ENCODE measurements at places on chromosomes 5 and 9.

GRCh38 chr5:61768692-61769281 is 436.7 kb downstream of the ZSWIM6 start:
- no peak for DNase-seq

- no peak for DNase-seq
Observed at GRCh38 chr9:128259156-128259555, 16.7 kb downstream of the GOLGA2 start.

GRCh38 chr9:78630966-78631365 is 334.0 kb downstream of the PSAT1 start:
- no peak for DNase-seq

- DNase-seq: no peak
Observed at GRCh38 chr9:120579139-120580050, 572 bp downstream of the CDK5RAP2 start.

GRCh38 chr5:139578325-139578724 is 17.2 kb downstream of the UBE2D2 start:
- DNase-seq: no peak

DNA sequence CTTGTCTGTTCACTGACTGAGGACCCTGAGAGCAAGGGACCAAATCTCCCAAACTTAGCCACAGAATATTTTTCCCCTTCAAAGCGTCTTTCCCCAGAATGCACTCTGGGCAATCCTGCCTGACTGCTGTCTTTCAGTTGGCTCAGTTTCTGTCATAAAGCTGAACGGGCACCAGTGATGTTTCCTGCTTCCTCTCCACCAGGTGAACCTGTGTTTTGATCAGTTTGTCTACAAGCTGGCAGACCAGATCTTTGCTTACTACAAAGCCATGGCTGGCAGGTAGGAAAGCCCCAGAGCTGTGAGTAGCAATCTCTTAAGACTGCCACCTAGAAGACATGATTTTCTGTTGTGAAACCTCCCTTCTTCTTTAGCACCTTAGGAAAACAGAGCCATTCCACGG is 61.8 kb downstream of the CYFIP2 start:
- DNase-seq: no peak

- DNase-seq: no peak
Observed at GRCh38 chr5:44443172-44443571, 54.0 kb upstream of the FGF10 start.

- DNase-seq: no peak
Observed at GRCh38 chr5:80867233-80867632, 92.9 kb upstream of the RASGRF2 start.

DNA sequence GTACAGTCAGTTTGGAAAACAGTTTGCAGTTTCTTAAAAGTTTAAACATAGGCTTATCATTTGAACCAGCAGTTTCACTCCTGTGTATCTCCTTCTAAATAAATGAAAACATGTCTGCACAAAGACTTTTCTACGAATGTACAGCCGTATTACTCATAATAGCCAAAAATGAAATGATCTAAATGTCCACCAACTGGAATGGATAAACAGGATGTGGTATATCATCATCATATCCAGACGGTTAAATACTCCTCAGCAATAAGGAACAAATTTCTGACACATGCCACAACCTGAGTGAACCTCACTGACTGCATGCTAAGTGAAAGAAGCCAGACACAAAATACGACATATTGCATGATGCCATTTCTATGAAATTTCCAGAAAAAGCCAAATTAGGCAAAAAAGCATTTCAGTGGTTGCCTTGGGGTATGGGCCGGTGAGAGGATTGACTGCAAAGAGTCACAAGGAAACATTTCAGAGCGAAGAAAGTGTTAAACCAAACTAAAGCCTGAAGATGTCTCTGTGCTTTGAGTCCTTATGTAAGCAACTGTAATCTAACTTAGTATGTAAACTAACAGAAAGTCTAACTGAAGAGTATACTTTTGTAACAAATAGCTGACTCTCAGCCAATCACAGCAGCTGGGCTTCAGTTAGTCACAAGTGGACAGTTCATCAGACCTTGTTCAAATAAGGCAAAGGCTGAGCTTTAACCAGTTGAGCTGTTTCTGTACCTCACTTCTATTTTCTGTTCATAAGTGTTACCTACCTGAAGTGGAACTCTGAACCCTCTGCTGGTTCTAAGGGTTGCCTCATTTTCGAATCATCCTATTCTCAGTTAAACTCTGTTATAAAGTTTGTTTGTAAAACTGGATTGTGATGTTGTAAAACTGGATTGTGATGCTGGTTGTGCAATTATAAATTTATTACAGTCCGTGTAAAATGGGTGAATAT is 65.2 kb downstream of the TRIO start:
- DNase-seq: no peak

DNA sequence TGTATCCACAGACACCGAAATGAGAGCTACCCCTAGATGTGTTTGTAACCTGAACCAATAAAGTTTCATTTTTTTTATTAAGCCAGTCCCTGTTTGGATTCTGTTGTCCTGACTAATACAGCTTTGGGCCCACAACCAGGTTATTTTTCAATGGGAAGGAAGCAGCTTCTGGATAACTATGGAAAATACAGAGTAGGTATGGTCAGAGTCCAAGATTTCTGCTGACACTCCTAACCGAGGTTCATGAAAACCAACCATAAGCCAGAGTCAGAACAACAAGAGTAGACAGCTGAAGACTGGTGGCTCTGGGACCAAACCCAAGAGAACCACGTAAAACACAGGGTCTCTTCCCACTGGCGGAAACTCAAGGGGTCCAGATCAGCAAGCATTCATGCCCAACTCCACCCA is 10.8 kb downstream of the KLF9 start:
- no peak for DNase-seq

DNA sequence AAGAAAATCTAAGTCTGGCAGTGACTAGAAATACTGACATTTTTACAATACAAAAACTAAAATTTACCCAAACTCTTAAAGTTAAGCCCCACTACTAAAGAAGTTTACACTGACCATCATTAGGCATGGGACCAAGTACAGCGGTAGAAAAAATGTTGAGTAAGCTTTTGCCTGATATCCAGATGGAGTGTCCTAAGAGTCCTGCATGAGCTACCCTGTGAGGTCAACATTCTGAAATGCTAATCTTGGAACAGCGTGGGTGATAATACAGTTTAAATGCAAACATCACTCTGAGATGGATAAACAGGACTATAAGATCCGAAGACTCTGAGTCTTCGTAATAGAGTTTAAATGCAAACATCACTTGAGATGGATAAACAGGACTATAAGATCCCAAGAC is 189.7 kb downstream of the DCP2 start:
- DNase-seq: no peak

GRCh38 chr5:95471487-95471886 is 80.3 kb downstream of the FAM81B start:
- DNase-seq: no peak

DNA sequence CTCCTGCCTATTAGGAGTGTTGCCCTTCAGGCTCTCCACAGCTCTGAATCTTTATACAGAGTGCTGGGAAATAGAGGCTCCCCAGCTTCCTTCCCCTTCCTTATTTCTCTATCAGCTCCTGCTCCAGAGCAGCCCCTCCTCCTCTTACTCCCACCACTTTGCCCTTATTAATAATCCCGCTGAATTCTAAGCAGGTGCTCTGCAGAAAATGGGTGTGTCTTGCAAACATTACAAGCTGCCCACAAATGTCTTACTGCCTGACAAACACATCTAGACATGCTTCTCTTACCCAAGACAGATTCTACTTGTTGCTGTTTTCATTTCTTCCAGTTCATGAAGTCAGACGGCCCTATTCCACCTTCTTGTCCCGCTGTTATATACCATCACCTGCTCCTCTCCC is 6.4 kb downstream of the PHF24 start:
- no peak for DNase-seq

DNA sequence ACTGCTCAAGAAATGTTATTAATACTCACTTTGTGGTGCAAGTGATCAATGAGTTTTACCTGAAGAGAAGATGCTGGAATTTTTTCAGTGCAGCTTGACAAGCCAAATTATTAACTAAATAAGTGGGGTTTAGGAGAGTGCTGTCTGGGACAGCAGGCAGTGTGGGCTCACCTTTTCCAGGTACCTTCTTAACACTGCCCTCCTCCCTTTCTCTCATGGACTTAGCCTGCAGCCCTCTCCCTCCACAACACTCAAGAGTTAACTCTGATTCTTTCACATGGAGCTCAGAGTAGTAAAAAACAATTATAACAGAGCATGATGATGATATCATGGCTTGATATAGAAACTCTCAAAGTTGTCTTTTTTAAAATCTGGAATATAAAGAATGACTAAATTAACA is 404.8 kb upstream of the SLC30A5 start:
- DNase-seq: no peak

GRCh38 chr5:39570403-39571027 is 145.7 kb upstream of the DAB2 start:
- peak; percentile 38 for DNase-seq

DNA sequence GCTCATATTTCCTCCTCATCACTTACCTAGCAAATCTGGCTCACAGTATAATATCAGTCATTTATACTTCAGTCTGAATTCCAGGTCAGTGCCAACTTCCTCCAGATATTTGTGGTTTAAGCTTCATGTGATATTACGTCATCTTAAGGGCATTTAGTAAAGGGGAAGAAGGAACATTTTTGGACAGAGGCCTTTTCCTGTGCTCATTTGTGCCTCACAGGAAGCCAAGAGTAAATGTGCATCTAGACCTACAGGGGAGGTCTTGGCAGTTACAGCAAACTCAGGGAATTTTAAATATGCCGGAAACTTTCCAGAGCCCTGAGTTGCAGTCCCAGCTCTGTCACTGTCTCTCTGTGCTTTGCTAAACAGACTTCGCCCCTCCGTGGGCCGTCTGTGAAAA is 12.3 kb upstream of the KCNIP1 start:
- peak; percentile 44 for DNase-seq

DNA sequence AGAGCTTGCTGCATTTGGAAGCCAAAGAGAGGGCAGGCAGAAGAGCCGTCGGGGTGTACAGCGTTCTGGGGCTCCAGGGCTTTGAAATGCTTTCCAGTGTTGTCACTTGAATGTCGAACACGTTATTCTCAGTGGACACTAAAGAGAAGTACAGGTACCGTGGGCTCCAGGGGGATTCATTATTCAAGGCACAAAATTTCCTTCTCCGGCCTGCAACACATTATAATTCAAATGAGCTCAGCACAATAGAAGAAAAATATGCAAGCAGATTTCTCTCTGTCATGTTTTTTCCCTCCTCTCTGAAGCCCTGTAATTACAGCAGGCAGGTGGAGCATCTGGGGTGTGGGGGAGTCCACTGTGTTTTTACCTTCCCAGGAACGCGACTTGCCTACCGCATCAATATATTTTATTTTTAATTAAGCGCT is 293.1 kb downstream of the ZSWIM6 start:
- no peak for DNase-seq

GRCh38 chr9:12764150-12764549 is 10.7 kb upstream of the LURAP1L start:
- no peak for DNase-seq

- no peak for DNase-seq
Observed at GRCh38 chr9:93902780-93903655, 52.1 kb downstream of the BARX1 start.

DNA sequence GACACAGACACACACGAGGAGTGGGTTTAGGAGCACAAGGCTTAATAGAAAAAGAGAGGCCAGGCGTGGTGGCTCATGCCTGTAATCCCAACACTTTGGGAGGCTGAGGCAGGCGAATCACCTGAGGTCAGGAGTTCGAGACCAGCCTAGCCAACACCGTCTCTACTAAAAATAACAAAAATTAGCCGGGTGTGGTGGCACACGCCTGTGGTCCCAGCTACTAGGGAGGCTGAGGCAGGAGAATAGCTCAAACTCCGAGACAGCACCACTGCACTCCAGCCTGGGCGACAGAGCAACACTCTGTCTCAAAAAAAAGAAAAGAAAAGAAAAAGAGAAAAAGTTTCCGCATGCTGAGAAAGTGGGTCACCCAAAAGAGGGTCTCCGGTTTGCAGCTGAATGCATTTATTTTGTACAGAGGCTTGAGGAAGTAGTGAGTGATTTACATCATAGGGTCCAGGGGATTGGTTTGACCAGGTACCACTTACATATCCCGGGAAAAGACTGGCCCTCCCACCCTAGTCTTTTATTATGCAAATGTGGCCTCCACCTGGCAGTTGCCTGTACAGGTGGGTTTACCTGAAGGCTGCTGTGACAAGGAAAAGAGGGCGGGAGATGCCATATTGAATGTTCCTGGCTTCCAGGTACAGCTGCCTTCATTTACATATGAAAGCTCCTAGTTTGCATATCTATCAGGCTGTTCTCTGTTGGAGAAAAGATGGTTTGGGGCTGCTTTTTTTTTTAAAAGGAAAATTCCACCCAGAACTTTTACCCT is 366.2 kb upstream of the GRAMD2B start:
- DNase-seq: no peak

DNA sequence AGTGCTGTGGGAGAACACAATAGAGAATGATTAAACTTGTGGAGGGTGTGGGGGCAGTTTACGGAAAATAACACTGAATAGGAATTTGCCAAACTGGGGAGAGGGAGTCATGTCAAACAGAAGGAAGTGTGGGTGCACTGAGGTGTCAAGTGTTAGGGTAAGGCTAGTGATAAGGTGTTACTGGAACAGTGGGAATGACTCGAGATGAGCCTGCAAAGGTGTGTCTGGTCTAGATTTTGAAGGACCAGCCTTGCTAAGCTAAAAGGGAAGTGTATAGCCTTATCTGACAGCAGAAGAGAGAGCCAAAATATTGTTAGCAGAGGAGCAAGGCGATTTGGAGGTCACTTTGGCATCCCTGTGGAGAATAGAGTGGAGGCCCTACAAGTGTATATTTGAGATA is 4.2 kb downstream of the CNOT6 start:
- DNase-seq: no peak

DNA sequence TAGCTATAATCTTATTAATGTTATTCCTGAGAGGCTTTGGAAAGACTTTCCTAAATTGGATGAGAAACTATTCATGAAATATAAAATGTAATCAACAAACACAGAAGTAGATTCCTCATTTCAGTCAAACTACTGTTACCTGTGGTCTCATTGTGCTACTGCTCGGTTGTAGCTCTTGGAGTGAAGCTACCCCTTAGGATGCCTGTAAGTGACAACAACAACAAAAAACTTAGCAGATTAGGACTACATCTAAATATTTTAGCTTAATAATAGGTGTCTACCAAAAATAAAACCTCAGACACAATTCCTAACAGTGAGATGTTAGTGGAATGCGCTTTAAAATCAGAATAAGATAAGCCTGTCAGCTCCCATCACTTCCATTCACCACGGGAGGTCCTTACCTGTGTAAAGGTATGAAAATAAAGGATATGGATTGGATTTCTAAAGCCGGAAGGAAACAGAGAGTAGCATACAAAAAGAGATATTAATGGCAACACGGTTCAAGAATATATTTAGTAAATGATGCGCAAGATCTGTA is 369.2 kb downstream of the OSTF1 start:
- no peak for DNase-seq

- DNase-seq: no peak
Observed at GRCh38 chr9:98445576-98445975, 190.1 kb upstream of the TBC1D2 start.

DNA sequence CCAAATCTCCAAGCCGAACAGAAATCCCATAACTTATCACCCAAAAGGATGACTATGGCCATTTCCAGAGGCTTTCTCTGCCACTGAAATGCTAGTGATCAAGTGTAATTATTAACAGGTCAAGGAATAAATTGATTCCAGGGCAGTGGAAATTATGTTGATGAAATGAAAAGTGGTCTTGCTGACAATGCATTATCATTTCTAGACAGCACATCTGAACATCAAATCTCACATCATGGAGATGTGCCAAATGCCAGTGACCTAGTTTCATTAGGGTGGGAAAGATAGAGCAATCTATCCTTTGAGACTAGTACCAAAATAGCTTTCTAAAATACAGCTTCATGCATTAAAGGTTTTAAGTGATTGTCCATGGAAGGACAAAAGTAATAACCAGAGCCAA is 86.1 kb downstream of the AUH start:
- DNase-seq: no peak

- DNase-seq: peak; percentile 25
Observed at GRCh38 chr9:35960039-35960655, 2.2 kb upstream of the OR2S2 start.

Data from Ammon's horn (tissue), 1 donor.